WTC11 (cell line): ENCODE measurements at places on chromosomes 12 and 14.

GRCh38 chr14:100777818-100778525 is 47.9 kb upstream of the MEG3 start:
- DNase-seq, result no peak

DNA sequence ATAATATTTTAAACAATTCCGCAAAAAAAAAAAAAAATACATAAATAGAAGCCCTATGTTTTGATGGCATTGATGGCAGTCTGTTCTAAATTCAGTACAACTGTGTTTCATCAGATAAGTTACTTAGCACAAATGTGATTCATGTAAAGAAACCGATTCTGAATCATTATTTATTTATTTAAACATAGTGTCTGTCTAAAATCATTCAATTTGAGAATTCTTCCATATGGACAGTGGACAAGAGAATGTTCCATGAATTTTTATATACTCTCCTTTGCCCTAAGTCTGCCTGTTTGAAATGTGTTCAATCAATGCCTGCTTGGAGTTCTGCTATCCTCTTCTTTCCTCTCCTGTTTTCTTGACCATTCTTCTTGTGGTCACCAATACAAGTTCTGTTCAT is 126.5 kb downstream of the PDE3A start:
- no peak for DNase-seq

DNA sequence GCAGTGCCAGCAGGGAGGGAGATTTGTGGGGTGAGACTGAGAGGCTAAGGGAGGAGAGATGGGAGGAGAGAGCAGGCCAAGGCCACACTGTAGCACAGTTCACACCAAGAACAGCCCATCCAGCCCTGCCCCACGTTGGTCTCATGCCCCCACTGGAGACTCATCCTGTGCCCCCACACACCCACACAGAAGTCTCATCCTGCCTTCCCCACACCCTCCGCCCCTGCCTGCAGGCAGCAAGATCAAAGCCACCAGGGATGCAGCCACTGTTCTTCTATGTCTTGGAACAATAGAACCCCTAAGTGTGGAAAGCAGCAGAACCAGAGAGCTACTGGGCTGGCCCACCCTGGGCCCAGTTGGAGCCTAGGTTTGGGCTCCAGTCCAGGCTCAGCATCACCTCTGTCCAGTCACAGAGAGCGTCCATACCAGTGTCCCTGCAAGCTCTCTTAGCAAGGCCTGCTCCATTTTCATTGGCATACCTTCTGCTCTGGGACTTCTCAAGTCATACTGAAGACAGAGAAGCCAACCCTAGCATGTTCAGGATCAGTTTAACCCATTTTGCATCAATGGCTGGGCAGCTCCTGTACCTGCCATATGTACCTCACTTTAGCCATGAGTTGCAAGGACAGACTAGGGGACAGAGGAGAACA is 31.7 kb upstream of the HDAC7 start:
- no peak for DNase-seq

DNA sequence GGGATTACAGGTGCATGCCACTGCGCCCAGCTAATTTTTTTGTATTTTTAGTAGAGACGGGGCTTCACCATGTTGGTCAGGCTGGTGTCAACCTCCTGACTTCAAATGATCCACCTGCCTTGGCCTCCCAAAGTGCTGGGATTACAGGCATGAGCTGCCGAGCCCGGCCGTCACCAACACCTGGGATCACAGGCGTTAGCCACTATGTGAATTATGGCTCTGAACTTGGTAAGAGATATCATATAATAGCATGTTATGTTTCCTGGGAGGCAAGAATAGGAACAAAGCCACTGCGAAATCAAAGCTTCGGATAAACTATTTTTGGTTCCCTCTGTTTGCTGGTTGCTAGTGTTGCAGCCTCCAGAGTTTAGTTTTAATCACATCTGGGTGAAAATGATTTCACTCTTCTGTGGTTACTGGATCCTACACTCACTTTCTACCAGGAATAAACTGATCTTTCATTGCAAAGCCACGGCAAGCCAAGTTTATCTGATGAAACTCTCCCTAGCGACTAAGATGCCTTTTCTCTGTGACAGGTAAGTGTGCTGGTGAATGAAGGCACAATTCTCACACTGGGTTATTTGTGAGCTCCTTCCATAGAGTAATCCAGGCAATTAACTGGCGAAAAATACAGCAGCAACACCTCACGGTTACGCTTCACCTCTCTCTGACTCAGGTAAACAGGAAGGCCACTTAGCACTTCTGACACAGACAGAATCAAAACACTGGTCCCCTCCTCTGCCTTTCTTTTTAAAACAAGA is 16.7 kb downstream of the SNRNP35 start:
- DNase-seq, result no peak

DNA sequence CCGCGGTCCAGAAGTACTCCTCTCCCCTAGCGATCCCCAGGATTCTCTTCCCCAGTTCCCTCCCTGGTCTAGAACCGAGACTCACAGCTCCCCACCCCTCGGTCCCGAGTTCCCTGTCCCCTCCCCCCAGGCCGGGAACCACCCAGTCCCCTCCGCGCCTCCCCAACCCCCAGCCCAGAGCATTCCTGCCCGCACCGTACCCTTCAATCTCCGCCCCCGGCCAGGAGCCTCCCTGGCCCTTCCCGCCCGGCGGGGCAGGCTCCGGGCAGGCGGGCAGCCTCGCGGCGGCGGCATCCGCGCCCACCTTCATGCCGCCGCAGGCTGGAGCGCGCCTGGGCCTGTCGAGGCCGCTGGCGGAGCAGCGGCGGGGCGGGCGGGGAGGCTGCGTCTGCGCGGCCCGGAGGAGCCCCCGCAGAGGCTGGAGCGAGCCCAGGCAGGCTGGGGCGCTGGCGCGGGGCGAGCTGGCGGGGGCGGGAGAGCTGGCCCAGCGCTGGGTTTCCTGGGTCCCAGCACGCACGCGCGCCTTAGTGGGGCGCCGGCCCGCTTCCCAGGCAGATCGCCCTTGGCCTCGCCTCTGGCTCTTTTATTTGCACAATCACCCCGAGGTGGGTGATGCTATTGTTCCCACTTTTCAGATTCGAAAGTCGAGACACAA is 22.2 kb upstream of the GPR132 start:
- no peak for DNase-seq

DNA sequence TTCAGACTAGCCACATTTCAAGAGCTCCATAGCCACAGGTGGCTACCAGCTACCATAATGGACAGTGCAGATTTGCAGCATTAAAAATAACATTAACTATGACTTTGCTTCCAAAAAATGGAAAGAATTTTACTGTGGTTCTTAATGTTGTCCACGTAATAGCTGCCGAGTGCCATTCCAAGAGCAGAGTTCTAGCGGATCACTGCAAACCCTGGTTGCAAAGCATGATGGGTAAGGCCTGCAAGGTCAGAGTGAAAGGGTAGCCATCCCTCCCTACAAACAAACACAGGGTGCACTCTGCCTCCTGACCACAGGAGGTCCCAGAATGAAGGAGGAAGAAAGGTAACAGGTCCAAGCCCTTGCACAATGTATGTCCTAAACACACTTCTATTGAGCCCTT is 157.6 kb downstream of the DPF3 start:
- DNase-seq, result no peak

DNA sequence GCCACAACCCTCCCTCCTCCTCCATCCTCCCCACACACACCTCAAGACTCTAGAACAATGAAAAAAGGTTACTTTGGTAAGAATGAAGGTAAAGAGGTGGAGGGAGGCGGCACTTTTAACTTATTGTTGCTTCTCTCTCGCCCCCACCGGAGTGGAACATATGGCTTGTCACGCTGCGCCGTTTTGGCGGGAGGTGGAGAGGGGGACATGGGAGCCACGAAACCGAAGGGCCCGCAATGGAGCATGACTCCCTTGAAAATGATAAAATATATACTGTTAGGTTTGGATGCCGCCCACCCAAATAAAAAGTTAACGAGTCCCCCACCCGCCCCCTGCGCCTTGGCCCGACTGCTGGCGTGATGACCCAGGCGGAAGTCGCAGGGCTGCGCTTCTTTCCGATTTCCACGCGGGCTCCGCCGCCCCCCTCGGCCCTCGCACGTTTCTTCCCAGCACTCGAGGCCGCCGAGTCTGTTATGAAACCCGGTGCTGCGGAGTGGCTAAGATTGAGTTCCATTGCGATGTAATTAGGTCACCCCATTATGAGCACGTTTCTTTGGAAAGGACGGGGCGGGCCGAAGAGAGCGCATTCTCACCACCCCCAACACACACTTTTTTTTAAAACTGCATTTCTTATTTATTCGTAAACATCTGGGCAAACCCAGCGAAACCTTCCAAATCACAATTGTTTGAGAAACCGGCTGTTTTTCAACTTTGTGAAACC is 1.4 kb upstream of the ZFP36L1 start:
- DNase-seq, result peak; percentile 37

GRCh38 chr12:5783289-5783920 is 161.7 kb downstream of the ANO2 start:
- DNase-seq, result no peak

DNA sequence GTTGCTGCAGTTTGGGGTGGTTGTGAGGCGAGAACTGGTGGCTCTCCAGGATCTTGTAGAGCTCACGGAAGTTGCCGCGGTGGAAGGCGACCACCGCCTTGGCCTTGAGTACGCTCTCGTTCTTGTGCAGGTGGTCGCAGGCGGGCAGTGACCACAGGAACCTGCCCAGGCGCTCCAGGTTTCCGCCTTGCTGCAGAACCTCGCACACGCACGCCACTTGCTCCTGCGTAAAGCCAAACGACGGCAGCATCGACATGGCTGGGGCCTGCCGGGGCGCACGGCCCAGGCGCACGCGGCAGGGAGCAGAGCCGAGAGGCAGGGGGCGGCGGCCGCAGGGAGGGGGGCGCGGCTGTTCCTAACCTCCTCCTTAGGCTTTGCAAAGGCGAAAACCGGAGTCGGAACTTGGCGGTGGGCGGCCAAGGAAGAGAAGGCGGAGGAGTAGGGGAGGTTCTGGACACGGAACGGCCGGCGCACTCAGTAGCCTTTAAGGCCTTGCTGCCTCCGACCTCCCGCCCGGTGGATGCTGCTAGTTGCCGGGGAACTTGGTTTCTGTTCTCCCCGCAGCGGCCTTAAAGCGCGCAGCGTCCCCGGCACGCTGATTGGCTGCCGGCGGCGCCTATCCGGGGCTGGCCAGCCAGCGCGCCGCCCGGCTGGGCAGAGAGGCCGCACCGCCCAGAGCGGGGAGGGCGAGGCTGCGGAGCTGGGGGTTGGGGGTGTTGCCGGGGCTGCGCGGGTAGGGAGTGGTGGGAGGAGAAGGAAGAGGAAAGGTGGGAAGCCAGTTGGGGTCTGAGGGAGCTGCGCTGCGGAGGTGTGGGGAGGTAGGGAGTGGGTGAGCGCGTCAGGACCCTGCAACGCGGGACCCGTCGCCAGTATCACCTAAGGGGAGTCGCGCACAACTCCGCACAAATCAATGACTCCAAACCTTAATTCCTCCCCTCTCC is at the start of gene SIX1:
SIX1 (minus strand) TSS at position 544 of the 941 bp plus-strand sequence; CDS start at position 256, 288 bp downstream.
- peak; percentile 91 for DNase-seq

GRCh38 chr14:32764131-32764530 is 174.5 kb upstream of the NPAS3 start:
- no peak for DNase-seq

- no peak for DNase-seq
Observed at GRCh38 chr12:62621101-62621638, 154.5 kb downstream of the MON2 start.

- DNase-seq, result no peak
Observed at GRCh38 chr12:43979450-43979849, 143.6 kb downstream of the TMEM117 start.

GRCh38 chr12:88298761-88299242 is 156.7 kb downstream of the TMTC3 start:
- DNase-seq, result no peak

- DNase-seq, result no peak
Observed at GRCh38 chr12:83536496-83536895, 849.8 kb downstream of the TMTC2 start.

GRCh38 chr12:88518863-88519403 is 61.3 kb downstream of the KITLG start:
- DNase-seq, result no peak

- no peak for DNase-seq
Observed at GRCh38 chr14:95184413-95184790, 27.1 kb upstream of the DICER1 start.

DNA sequence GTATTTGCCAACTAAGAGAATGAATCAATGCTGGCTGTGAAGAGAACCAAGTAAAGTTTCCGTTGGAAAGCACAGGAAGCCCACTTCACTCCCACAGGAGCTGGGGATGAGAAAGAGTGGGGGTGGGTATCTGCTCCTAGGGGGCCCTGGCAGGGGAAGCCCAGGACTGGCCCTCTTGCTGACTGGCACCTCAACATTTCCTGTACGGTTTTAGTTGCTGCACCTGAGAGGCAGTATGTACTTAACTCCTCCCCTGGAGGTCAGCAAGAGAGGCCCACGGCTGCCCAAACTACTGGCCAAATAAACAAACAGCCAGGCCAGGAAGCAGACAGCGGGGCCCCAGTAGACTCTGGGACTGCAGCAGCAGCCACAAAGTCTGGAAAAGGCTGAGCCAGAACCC is 33.8 kb upstream of the VWF start:
- no peak for DNase-seq

- no peak for DNase-seq
Observed at GRCh38 chr12:7934091-7934888, 1.7 kb downstream of the SLC2A3 start.

GRCh38 chr14:35386673-35387125 is 17.9 kb downstream of the NFKBIA start:
- no peak for DNase-seq

DNA sequence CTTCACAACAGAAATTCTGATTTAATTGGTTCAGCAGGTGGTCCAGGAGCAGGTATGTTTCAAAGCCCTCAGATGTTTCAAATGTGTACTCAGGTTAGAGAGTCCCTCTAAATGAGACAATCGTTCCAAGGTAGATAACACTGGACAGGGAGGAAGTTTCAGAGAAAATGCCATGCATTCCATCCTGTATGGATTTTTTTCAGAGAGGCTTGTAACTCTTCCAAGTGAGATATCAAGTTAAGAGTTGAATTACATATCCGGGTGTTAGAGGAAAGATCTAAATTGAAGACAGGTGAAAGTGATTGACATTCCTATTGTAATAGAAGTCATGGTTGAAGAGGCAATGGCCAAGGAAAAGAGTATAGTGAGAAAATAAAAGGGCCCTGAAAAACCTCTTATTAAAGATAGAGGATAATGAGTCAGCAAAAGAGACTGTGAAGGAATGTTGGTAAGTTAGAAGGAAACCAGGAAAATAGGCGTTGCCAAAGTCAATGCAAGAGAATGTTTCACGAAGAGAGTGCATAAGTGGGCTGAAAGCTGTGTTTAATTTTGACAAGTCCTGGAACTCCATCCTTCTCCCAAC is 105.8 kb downstream of the BMP4 start:
- DNase-seq, result no peak

DNA sequence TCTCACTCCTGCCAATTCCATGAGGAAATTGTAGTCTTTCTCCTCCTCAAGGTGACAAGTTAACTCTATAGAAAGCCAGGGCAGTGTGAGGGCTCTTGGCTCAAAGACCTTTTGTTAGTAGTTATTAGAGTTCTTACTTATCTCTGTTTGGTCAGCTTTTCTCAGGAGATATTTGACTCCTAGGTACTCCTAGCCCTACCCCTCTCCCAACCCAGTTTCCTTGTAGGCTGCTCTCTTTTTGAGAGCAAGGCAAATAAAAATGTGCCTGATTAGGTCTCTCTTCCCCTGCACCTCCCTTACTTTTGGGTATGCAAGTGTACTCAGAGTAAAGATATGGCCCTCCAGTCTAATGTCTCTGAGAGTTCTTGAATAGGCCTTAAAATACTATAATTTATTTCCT is 23.8 kb downstream of the BTG1 start:
- DNase-seq, result no peak
